Hypothalamus (tissue), 51 donors: ENCODE measurements at places on chromosomes 11 and 22.

- no peak for DNase-seq
Observed at GRCh38 chr11:44931466-44931865, 19.2 kb downstream of the TP53I11 start.

GRCh38 chr11:90629229-90629806 lies 406.5 kb upstream of the CHORDC1 start:
- no peak for DNase-seq

DNA sequence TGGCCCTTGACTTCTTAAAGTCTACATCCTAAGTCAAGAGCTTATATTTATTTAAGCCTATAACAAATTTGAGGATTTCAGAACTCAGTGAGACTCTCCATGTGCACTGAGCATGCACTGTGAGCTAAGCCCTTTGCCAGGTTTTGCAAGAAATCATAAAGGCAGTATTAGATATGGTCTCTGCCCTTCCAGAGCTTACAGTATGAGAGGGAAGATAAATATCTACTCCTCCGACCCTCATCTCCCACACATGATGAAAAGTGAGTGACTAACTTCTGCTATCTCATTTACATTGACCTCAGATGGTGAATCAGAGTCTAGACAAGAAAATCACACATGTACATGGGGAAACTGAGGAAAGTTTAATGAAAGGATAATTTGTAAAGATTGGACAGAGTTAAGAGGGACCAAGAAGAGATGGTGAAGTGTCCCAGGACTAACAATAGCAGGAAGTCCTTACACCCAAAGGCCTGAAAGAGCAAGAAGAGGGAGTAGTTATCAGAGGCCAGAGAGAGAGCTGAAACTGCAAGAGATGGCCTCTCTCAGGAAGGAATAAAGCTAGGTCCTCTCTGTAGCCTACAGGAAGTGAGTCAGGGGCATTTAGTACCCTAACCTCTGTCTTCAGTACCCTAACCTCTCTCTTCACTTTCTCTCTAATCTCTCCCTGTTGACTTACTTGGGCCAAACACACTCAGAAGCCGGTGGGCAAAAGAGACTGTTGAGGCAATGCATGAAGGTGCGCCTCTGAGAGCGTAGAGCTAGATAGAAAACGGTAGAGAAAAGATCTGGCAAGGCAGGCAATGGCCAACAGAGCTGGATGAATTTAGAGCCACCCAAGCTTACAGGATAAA lies 23.0 kb upstream of the BLID start:
- DNase-seq, result no peak

- no peak for DNase-seq
Observed at GRCh38 chr11:44326615-44327475, 16.9 kb upstream of the ALX4 start.

DNA sequence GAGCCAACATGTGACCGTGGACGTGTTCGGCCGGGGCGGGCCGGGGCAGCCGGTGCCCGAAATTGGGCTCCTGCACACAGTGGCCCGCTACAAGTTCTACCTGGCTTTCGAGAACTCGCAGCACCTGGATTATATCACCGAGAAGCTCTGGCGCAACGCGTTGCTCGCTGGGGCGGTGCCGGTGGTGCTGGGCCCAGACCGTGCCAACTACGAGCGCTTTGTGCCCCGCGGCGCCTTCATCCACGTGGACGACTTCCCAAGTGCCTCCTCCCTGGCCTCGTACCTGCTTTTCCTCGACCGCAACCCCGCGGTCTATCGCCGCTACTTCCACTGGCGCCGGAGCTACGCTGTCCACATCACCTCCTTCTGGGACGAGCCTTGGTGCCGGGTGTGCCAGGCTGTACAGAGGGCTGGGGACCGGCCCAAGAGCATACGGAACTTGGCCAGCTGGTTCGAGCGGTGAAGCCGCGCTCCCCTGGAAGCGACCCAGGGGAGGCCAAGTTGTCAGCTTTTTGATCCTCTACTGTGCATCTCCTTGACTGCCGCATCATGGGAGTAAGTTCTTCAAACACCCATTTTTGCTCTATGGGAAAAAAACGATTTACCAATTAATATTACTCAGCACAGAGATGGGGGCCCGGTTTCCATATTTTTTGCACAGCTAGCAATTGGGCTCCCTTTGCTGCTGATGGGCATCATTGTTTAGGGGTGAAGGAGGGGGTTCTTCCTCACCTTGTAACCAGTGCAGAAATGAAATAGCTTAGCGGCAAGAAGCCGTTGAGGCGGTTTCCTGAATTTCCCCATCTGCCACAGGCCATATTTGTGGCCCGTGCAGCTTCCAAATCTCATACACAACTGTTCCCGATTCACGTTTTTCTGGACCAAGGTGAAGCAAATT lies 1.8 kb downstream of the FUT4 start:
- no peak for DNase-seq

DNA sequence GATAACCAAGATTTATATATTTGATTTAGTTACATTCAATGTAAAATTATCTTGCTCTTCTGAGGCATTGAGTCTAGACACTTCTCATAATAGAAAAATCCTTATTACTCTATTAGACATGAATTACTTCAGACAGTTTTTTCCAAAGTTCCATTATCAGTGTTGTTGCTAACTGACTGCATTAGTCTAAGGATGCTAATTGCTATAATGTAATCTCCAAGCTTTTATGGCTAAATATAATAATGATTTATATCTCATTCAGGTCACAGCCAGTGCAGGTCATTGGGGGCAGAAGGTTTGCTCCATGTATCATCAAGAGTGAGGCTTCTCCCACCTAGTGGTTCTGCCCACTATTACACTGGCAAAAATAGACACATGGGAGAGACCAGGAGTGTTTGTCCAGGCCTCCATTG lies 377.2 kb upstream of the DDI1 start:
- no peak for DNase-seq
